ENCODE measurements at places on chromosomes 4 and X.

- no peak for DNase-seq
Measured at GRCh38 chr4:67035986-67036385, 509.3 kb downstream of the CENPC start.

DNA sequence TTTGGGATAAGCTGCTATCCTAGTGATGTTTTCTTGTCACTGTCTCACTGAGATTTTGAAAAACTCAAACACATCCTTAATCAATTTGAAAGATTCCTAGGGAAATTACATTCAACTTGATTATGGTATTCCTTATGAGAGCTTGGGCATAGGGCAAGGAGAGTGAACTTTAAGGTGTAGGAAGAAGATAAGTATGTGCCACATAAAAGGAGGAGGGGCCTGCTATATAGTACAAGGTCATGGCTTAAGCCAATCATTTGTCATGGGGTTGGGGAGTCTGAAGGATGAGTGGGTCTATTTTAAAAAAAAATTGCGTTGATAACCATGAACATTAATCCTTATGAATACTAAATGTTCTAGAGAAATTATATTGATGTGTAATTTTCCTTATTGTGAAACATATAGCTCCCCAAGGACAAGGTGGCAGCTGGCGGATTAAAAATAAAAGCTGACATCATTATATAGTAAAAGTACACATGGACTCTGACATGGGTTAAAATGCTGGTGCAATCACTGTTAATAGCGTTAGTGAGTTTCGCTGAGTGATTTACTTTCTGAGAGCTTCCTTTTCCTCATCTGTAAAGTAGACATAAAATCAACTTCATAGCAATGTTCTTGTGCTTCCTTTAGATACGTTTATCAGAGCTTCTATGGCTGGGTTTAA is 17.4 kb downstream of the GALNT7 start:
- DNase-seq = no peak

DNA sequence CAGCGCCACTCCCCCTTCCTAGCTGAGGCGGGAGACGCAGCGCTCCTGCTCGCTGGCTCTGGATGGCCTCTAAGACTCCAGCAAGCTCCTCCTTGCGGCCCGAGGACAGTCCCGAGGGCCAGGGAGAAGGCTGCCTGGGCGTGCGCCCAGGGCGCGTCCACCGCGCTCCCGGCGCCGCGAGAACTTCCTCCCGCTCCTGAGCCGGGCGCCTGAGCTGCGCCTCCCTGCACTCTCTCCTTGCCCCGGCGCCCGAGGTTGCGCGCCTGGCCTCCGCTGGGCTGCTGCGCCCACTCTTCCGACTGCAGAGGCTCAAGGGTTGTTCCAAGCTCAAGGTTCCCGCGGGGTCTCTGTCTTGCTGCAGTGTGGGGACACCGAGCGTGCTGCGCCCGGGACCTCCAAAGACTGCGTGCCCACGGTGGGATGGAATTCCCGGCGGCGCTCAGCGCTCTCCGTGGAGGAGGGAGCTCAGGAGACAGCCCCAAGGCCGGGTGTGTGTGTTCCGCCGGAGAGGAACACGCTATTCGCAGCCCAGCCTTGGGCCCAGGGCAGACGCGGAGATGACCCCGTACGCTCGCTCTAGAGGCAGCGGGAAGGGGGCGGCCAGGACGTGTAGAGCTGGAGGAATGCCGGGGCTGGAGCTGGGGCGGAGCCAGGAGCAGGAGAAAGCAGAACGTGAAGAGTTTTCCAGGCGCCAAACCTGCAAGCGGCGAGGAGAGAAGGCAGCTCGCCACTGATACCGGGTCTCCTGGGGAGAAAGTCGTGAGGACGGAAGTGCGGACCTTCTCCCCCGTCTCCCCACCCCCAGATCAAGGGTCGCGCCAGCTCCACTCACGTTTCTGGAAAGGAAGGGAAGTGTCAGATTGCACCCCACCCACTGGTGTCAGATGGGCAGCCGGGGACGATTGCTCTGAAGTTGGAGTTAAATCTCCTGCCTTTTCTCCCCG is at the start of gene ARHGAP6:
Gene ARHGAP6, minus strand, starts transcription at position 753 of the 944 bp plus-strand sequence. CDS start 1,092 bp downstream, outside the sequence.
- no peak for DNase-seq

- DNase-seq = no peak
Measured at GRCh38 chrX:21632027-21632426, 26.1 kb downstream of the KLHL34 start.

DNA sequence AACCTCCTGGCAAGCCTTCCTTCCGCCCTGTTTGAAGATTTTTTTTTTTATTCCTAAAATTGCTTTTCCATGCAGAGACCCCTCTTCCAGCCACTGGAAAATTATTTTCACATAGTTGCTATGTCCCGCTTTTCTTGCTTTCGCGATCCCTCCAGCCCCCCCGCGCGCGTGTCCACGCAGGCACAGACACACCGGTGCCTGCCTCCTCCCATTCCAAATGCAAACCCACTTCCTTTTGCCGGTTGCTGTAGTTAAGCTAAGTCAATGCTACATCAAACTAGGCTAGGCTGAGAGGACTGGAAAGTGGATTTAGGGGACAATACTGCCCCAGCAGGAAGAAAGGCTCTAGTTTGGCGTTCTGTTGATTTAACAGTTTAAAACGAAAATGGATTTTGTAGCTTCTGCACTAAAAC is 111.0 kb downstream of the DHX15 start:
- DNase-seq = no peak

DNA sequence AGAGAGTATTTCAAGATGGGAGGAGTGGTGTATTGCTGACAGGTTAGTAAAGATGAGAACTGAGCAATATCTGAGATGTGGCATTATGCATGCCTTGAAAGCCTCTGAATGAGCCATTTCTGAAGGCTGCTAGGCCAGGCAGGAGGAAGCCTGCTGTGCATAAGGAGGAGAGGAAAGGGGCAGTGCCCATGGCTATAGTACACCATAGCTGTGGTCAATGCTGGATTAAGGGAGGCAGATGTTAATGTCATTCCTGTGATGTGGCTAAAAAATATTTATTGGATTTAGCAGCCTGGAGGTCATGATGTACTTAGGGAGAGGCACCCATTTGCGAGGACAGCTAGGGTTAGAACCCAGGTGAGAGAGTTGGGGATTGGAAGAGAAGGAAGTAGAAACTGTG is 130.0 kb upstream of the LNX1 start:
- DNase-seq = no peak
